ENCODE measurements at places on chromosomes 3 and 15. TPM values are rescaled to one million over a fixed set of nuclear protein-coding genes. Genes with fewer than 3 reads are reported as not detected.

GRCh38 chr15:87871731-87872320, 384.7 kb downstream of the NTRK3 start:
- no peaks in the 10 kb centered on the region for H3K36me3 ChIP-seq
- no peak for DNase-seq
- no peaks in the 10 kb centered on the region for H3K27me3 ChIP-seq
- H3K27ac ChIP-seq = no peak overlapping the region
- no peaks in the 10 kb centered on the region for H3K4me1 ChIP-seq

GRCh38 chr3:152232001-152232400, 36.7 kb upstream of the MBNL1 start:
- no peak overlapping the region for H3K27ac ChIP-seq
- no peak overlapping the region for H3K4me3 ChIP-seq

DNA sequence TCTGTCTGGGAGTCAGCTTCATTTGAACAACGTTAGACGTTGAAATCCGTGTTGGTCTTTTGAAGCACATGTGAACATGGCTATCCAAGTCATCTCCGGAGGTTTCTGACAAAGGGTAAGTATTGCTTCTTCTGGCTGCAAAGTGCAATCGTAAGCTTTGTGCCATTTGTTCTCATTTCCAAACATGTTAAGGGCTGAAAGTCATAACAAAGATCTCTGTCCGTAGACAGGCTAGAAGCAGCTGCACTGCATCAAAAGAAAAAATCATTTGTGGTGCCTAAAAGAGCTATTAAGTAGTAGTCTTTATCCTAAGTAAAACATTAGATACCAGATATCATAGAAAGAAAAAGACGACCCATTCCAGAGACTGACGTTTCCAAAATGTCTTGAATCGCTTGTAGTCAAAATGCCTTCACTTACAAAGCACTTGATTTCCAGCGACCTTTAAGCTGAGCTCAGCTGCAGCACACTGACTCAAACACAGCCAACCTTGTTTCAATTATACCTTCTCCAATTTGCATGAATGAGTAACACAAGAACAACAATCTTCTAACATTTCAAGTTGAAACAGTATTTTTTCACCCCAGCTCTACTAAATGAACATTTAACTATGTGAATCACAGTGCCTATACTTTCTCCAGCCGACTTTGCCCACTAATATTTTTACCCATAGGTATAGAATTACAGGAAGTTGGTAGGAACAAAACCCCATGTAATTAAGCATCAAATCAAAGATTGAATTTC, 76.6 kb downstream of the NEDD4 start:
- no peak for DNase-seq
- no peak overlapping the region for H3K4me3 ChIP-seq
- H3K36me3 ChIP-seq = no peaks in the 10 kb centered on the region
- no peak overlapping the region for H3K27ac ChIP-seq

- H3K4me3 ChIP-seq = no peak overlapping the region
- DNase-seq = no peak
- peaks cover 5% of the 10 kb centered on the region for H3K27me3 ChIP-seq
- H3K4me1 ChIP-seq = no peaks in the 10 kb centered on the region
These were observed 2.5 kb downstream of the PDZRN3 start for GRCh38 chr3:73622091-73622805.

GRCh38 chr3:15404767-15405166, 22.6 kb downstream of the METTL6 start:
- no peak for DNase-seq
- H3K4me1 ChIP-seq = no peaks in the 10 kb centered on the region
- H3K36me3 ChIP-seq = no peaks in the 10 kb centered on the region
- H3K4me3 ChIP-seq = no peak overlapping the region

DNA sequence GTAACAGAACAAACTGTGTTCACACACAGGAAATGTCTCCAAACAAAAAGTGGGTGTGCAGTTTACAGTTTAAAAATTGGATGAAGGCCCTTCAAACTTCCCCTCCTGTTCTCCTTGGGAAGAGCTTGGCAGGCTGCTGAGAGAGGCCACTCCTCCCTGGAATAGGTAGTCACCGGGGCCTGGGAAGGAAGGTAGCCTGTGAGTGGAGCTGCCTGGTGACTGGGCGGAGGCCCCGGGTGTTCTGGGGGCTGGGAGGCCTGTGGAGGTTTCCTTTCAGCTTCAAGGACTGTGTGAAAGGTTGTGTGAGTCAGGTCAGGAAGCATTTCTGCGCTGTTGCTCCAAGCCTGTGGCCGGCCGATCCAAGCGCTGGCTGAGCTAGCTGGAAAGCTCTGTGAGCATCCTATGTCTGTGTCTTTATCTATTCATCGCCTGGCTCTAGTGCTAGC, 14.1 kb downstream of the SLCO3A1 start:
- H3K4me1 ChIP-seq = no peaks in the 10 kb centered on the region
- no peaks in the 10 kb centered on the region for H3K36me3 ChIP-seq
- DNase-seq = no peak
- H3K27me3 ChIP-seq = no peaks in the 10 kb centered on the region

GRCh38 chr3:19363071-19363470, 214.8 kb downstream of the KCNH8 start:
- H3K27me3 ChIP-seq = no peaks in the 10 kb centered on the region
- H3K36me3 ChIP-seq = no peaks in the 10 kb centered on the region
- H3K4me3 ChIP-seq = no peak overlapping the region

- H3K4me3 ChIP-seq = no peak overlapping the region
- H3K27ac ChIP-seq = no peak overlapping the region
- H3K27me3 ChIP-seq = no peaks in the 10 kb centered on the region
These were observed 774.5 kb downstream of the AGBL1 start for GRCh38 chr15:86854176-86854575.

DNA sequence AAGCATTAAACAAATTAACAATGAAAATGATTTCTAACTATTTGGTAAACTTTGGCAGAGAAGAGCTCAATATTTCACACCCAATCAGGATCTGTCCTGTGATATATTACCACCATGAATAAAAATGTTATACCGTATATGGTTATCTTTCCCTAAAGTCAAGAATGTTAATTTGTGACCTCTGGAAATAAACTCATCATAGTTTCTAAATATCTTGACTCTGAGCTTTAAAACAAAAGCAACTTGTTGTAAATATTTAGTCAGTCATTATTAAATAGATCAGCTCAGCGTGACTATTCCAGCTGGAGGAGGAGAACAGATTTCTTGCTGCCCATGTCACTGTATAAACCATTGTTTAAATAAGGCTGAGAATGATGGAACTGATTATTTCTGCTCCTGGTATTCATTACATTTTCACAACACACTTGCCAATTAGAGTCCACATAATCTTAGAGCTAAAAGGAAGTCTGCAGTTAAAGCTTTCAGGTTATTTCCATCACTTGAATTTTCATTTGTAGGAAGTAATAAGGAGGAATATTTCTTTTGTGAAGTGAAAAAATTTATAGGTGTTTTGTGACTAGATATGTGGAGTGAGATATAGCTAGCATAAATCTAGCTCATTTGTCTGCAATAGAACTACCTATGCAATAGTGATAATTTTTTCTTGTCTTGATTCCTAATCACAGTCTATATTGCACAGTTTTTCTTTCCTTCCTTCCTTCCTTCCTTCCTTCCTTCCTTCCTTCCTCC, 106.5 kb upstream of the P2RY1 start:
- H3K36me3 ChIP-seq = no peaks in the 10 kb centered on the region
- DNase-seq = no peak

GRCh38 chr3:69562020-69562419, 176.1 kb upstream of the FRMD4B start:
- DNase-seq = no peak
- no peak overlapping the region for H3K4me3 ChIP-seq
- no peak overlapping the region for H3K27ac ChIP-seq
- H3K4me1 ChIP-seq = no peaks in the 10 kb centered on the region
- H3K36me3 ChIP-seq = no peaks in the 10 kb centered on the region

GRCh38 chr15:60569596-60569995, 90.7 kb upstream of the ICE2 start:
- no peaks in the 10 kb centered on the region for H3K36me3 ChIP-seq
- no peaks in the 10 kb centered on the region for H3K27me3 ChIP-seq
- no peak overlapping the region for H3K4me3 ChIP-seq
- H3K4me1 ChIP-seq = no peaks in the 10 kb centered on the region
- no peak for DNase-seq
- H3K27ac ChIP-seq = no peak overlapping the region

- H3K27me3 ChIP-seq = no peaks in the 10 kb centered on the region
- DNase-seq = no peak
- H3K4me3 ChIP-seq = no peak overlapping the region
- H3K27ac ChIP-seq = no peak overlapping the region
- H3K36me3 ChIP-seq = no peaks in the 10 kb centered on the region
- H3K4me1 ChIP-seq = no peaks in the 10 kb centered on the region
These were observed 282.5 kb downstream of the ULK4 start for GRCh38 chr3:41679374-41679773.

- H3K4me3 ChIP-seq = no peak overlapping the region
- H3K27ac ChIP-seq = no peak overlapping the region
- no peak for DNase-seq
- H3K36me3 ChIP-seq = no peaks in the 10 kb centered on the region
- H3K4me1 ChIP-seq = no peaks in the 10 kb centered on the region
- no peaks in the 10 kb centered on the region for H3K27me3 ChIP-seq
These were observed 361.0 kb upstream of the IL12A start for GRCh38 chr3:159627634-159628033.

DNA sequence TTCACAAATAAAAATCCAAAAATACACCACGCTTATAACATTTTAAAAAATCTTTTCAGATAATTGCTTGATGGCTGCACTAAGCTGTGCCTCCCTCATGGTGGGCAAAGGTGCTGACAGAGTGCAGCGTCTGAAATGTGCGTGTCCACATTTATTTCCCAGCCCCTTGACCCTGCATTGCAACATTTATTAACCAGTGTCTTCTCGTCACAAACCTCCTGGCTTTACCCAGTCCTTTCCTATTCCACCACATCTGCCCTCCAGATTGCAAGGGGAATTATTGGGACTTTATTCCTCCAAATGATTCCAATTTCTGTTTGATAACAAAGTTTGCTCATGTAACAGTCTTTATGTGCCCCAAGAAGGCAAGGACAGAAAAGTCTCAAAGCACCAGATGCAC, 5.5 kb downstream of the RASGRP1 start:
- no peak overlapping the region for H3K27ac ChIP-seq
- peaks cover 32% of the 10 kb centered on the region for H3K27me3 ChIP-seq
- H3K4me1 ChIP-seq = no peaks in the 10 kb centered on the region
- H3K4me3 ChIP-seq = no peak overlapping the region

- H3K4me3 ChIP-seq = no peak overlapping the region
- H3K27ac ChIP-seq = no peak overlapping the region
- DNase-seq = no peak
- H3K36me3 ChIP-seq = no peaks in the 10 kb centered on the region
- H3K27me3 ChIP-seq = no peaks in the 10 kb centered on the region
- peaks cover 5% of the 10 kb centered on the region for H3K4me1 ChIP-seq
These were observed 76.7 kb downstream of the CBLB start for GRCh38 chr3:105791919-105792786.

DNA sequence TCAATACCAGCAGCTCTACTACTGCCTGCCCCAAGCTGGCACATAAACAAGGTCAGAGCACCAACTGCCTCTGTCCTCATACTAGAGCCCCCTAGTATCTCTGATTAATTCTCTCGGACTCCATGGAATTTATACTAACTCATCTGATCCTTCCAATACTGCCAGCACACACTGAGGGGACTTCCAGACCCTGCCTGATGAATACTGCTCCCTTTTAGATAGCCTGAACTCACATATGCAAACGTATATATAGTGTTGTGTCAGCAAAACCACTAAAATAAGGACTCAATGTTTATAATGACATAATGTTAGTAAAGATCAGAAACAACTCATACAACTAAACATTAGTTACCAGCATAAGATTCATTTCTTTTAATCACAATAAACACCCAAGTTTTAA, 25.0 kb downstream of the CEP70 start:
- H3K36me3 ChIP-seq = no peaks in the 10 kb centered on the region
- H3K4me3 ChIP-seq = no peak overlapping the region
- H3K4me1 ChIP-seq = no peaks in the 10 kb centered on the region
- H3K27ac ChIP-seq = no peak overlapping the region
- DNase-seq = no peak

DNA sequence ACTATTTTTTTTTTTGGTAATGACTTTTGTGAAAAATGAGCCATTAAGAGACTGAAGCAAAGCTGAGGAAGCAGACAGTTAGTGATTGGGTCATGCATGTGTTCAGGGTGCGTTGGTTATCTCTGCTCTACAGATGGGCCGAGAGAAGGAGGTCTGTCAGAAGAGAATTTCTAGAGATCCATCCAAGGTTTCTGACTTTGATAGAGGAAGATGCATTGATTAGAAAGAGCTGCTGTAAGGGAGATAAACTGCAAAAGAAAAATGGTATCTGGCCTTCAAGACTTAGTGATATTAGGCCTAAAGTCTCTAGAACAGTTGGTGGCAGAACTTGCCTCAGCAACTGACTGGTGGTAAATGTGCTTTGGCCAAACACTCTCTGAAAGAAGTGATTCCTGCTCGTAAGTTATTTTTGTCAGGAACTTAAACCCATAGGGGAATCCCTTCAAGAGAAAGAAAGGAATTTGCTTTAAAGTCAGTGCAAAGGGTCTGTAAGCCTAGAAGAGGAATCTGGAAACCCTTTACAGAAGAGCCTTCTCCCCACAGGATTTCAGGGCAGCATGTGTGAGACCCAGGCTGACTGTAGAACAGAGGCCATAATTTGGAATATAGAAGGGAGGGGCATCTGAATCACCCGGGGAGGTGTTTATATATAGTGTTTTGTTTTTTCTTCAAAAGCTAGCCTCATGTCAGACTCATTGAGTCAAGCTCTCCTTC, 67.8 kb downstream of the OPA1 start:
- no peaks in the 10 kb centered on the region for H3K4me1 ChIP-seq
- H3K36me3 ChIP-seq = peaks cover 17% of the 10 kb centered on the region
- H3K4me3 ChIP-seq = no peak overlapping the region
- no peaks in the 10 kb centered on the region for H3K27me3 ChIP-seq
- DNase-seq = no peak

DNA sequence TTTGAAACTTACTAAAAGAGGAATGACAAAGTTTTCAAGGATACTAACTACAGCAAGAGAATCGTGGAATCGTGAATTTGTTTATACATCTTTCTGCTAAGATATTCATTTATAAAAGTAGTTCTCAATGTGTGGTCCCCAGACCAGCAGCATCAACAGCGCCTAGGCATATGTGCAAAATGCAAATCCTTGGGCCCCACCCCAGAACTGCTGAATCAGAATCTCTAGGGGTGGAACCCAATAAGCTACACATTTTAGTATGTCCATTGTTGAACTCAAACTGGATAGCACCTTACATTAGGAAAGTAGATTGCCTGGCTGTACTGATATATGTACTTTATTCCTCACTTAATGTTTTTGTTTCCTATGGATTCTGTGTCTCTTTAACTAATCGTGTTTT, 346.0 kb downstream of the MFSD1 start:
- DNase-seq = no peak
- H3K4me3 ChIP-seq = no peak overlapping the region
- no peaks in the 10 kb centered on the region for H3K27me3 ChIP-seq
- H3K4me1 ChIP-seq = no peaks in the 10 kb centered on the region
- H3K27ac ChIP-seq = no peak overlapping the region
- no peaks in the 10 kb centered on the region for H3K36me3 ChIP-seq

GRCh38 chr3:129695230-129695629, 88.8 kb upstream of the PLXND1 start:
- no peaks in the 10 kb centered on the region for H3K36me3 ChIP-seq
- no peak overlapping the region for H3K4me3 ChIP-seq
- no peak overlapping the region for H3K27ac ChIP-seq
- no peak for DNase-seq

The ESYT3 gene
- polyA plus RNA-seq = not detected

The TM4SF4 gene
- polyA plus RNA-seq = not detected

The IQCF5 gene
- not detected for polyA plus RNA-seq

The MAPK6 gene
- polyA plus RNA-seq = 7.3 TPM

The ABCC5 gene
- polyA plus RNA-seq = 18.9 TPM

The SENP5 gene
- 7.4 TPM for polyA plus RNA-seq

The GOLGA8T gene
- polyA plus RNA-seq = 0.04 TPM

The COL6A5 gene
- polyA plus RNA-seq = not detected

The VPS8 gene
- 13.7 TPM for polyA plus RNA-seq

The KLHL6 gene
- polyA plus RNA-seq = 5.1 TPM

Data from endothelial cell of umbilical vein (primary cell).